Nucleus accumbens (tissue), 56 donors: ENCODE measurements at places on chromosomes 2 and 18.
A peak's percentile ranks its signal among the peaks of the same experiment; 100 is the strongest.

DNA sequence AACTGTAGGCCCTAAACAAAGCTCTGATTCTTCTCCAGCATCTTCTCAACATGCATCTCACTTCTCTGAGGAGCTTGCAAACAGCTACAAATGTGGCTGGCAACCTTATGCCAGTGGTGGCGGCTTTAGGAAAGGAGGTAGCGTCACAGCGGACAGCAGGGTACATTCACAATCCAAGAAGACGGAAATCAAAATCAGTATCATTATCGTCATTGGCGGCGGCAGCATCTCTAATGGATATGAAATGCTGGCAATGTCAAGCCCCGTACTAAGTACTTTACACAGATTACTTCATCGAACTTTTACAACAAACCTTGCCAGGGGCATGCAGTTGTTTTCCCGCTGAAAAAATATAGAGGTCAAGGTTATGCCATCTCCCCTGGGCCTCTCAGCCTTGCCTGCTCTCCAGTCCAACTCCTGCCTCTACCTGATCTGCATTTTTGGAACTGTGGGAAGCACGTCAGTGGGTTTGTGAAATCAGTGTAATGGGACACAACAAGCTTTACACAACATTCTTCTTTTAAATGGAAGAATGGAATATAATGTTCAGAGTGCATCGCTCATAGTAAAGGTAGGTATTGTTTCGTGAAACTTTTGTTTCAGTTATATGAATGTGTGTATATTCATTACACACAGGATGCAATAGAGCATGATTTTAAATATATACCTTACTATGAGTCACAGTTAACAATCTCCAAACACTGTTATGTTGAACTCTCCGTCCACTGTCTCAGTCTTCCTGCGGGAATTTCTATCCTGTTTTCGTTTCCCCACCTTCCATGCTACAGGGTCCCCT, 152.9 kb downstream of the TTC32 start:
- no peak for DNase-seq

DNA sequence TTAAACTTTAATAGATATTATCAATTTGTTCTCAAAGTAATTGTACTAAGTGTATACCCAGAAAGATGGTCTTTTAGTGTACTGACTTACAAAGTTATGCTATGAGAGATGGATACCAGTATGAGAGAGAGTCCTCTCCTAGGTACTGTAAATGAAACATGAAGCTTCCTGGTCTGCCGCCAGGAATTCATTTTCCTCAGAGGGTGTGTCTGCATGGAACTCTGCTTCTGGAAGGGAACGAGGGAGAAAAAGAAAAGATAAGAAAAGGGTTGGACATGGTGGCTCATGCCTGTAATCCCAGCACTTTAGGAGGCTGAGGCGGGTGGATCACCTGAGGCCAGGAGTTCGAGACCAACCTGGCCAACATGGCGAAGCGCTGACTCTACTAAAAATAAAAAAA, 2.2 kb upstream of the SSB start:
- no peak for DNase-seq

- no peak for DNase-seq
Observed at GRCh38 chr2:2810504-2810903, 479.4 kb upstream of the MYT1L start.

DNA sequence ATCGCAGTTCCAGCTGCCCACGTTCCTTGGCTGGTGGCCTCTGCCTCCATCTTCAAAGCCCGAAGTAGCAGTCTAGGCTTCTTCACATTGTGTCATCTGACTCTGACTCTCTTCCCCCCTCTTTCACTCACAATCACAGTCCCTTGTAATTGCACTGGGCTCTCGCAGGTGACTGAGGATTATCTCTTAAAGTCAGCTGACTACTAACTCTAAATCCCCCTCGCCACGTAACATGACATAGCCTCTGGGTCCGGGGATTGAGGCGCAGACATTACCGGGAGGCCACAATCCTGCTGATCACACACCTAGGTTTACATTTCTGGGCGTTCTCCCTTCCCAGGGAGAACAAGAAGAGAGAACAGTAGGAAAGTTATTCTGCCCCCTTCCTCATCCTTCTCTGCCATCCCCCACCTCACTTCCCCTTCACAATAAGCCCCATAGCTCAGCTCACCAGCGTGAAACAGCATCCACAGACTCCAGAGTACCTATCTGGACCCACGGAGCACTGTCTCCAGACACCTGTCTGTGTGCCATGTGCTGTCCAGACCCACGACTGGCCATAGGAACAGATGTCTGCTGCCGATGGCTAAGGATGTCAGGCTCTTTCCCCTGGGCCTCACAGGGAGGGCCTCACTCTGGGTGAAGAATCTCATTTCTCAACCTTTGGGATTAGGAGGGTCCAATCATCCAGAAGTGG, 64.3 kb upstream of the FZD7 start:
- no peak for DNase-seq

DNA sequence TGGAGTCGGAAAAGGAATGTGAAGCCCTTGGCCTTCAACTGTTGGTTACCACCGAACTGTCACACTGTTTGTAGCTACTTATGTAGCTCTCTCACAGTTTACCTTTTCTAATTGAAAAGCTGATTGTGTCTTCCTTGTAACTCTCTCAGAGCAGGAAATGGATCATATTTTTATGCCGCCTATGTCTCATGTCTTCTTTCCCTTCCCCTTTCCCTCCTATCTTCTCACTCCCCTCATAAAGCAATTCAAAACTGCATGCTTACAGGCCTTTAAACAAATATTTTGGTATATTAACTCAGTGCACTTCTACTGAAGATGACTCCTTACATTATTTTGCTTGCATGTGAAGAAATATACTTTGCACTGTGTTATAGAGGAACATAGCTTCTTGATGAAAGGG, 6.0 kb downstream of the SLC39A10 start:
- DNase-seq, result no peak

- no peak for DNase-seq
Observed at GRCh38 chr2:172845028-172845630, 109.5 kb downstream of the RAPGEF4 start.

DNA sequence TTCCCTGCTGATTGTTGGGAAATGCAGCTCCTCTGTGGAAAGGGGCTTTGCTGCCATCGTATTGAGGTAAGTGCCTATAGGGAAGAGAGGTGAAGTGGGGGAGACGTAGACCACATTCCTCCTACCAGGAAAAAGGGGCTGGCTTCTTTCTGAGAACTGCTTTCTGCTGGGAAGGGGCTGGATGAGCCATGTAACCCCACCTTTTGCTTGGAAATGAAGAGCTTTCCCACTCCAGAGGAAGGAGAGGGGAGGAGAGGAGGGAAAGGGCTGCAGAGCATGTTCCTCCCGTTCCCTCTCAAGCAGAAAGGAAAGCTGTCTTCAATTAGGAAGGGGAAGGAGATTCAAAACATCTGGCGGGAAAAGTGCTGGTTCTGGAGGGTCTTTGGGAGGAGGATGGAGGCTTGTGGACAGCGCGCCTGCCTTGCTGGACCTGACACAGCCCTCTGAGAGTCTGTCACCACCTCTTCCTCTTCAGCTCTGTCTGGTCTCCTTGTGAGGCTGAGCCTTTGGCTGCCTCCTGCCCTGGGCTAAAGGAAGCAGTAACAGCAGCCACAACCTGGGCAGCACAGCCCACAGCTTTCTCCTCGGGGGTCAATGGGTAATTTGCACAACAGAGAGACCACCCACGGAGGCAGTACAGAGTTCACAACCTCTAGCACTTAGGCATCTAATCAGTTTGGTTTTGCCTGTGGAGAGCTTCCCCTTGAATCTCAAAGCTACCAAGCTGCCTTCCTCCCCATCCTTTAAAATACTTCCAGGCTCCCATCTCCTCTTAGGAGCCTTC, 410.0 kb upstream of the TNP1 start:
- DNase-seq, result no peak

DNA sequence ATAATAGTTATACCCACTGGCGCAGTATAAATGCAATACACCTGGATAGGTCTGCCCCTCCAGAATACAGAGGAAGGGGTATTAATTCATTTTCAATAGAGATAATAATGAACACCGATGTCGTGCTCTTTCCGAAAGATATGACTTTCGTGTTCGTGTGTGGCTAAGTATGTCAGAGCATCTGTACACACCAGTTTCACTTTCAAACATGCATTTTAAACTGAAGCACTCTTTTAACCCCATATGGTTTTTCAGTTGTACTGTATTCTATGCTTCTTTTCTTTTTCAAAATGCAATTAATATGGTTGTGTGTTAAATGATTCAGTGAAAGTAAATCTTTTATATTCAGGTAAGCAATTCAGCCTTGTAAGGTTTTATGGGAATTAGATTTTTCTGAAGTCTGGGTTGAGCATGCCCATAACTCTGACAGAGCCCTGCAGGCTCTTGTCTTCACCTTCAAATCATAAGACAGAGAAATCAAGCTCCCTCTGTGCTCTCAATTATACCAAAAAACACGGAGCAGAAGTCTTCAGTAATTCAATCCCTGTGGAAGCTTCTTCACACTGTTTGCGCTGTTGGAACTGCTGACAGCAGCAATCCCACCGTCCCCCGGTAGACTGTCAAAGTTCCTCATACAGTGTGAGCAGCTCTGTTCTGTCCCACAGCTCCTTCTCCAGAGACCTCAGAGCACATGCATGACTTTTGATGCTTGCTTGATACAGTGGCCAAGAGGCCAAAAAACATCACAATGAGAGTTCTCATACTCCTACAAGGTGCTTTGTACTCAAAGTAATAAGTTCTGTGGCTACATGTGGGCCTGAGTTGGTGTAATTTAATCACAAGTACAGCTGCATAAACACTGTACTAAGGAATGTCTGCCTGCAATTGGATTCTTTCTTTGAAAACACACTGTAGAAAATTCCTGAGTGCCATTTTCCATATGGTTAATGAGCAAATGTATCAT, 186.8 kb downstream of the ZNF521 start:
- DNase-seq, result no peak

DNA sequence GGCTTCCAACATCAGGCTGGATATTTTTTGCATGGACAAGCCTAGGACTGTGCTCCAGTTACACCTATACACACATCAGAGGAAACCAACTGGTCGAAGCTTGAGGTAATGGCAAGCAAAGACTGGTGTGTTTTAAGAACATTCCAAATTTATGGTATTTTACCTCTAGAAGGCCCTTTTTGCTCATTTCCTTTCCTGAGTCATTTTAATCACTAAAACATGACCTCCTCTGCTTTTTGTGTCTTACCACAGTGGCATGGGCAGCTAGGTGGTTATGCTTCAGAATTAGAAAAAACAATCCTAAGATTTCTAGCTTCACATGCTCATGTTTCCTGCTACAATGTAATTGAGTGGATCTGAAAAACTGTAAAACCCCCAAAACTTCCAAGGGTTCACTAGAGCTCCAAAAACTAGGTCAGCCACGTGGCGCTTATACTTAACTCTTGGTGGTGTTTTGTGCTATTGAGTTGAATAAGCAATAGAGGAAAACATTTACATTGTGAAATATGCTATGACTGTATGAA, 30.6 kb upstream of the CHRNA1 start:
- DNase-seq, result no peak

DNA sequence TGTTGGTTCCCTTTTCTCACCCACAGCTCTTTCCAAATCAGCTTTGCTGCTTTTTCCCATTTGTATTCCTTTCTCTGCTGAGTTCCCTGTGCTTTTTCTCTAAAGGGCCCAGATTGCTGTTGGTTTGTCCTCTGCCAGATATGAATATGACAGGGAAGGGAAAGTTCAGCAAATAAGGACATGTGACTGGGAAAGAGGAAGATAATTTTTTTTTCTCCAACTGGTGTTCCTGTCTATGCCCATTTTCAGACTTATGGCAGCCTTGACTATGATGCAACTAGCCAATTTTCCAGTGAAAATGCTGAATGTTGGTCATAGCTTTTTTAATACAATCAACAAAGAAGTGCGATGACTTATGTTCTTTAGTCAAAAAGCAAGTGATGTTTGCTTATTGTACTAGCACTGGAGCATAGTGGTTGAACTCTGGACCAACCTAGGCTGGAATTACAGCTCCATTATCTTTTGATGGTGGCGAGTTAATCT, 7.7 kb downstream of the MDH1 start:
- DNase-seq, result no peak

DNA sequence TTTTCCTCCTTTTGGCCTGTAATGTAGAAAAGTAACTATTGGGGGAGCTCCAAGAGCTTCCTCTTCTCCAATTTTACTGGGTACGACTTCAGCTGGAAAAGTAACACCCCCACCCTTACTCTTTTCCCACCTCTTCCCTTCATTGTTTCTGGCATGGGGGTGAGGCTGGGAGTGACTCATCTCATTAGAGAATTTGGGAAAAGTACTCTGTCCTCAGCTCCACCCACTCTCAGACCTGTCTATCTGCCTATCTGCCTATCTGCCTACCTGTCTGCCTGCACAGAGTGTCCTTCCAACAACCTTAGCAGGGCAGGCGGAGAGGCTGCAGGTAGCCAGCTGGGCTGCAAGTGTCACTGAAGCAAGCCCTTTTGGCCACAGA, 93.6 kb downstream of the EPHA4 start:
- peak; percentile 8 for DNase-seq

DNA sequence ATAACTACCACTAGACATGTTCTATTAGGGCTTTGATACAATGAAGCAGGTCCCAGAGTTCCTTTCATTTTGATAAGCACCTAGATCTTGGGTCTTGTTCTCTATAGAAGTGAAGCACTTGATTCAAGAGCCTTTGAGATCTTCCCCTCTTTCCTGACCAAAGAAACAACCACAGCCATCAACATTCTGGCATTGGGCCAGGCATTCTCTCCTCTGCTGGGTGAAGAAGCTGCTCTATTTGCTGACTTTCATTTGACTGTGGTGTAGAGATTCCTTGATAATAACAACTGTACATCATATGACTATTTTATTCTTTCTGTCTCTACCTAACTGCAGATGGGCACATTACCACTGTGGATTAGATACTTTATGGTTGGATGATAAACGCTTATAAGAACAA, 96.6 kb upstream of the LYPD1 start:
- DNase-seq, result no peak

DNA sequence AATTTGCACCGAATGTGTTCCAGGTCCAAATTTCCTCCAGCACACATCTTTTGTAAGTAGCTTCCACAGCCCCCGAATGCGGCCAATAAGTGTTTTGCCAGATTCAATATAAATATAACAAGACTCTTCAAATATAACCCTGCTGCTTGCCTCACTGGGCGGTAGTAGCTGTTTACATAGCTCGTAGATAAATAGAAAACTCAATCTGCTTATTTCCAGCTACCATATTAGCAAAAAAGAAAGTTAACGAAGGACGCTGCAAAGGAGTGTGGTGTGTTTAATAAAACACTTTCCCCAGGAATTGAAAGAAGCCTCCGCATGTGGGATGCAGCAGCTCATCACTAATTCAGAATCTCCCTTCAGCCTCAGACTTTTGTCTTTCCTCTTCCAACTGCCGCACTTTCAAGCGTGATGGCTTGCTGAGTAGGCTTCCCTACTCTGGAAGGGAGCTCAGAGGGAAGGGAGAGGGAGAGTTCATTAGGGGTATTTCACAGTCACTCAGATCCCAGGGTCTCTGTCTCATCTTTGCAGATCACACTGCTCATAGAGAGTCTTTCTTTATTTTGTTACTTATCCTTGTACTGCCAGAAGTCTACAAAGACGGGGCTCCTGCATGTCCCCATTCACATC, 367.0 kb downstream of the RND3 start:
- DNase-seq, result no peak

- DNase-seq, result no peak
Observed at GRCh38 chr2:53827398-53828175, 32.2 kb downstream of the GPR75 start.

GRCh38 chr2:199792381-199792780, 58.6 kb downstream of the FTCDNL1 start:
- DNase-seq, result no peak
